G401 (cell line): ENCODE measurements at places on chromosomes 16 and 17.
A peak's percentile ranks its signal among the peaks of the same experiment; 100 is the strongest.

DNA sequence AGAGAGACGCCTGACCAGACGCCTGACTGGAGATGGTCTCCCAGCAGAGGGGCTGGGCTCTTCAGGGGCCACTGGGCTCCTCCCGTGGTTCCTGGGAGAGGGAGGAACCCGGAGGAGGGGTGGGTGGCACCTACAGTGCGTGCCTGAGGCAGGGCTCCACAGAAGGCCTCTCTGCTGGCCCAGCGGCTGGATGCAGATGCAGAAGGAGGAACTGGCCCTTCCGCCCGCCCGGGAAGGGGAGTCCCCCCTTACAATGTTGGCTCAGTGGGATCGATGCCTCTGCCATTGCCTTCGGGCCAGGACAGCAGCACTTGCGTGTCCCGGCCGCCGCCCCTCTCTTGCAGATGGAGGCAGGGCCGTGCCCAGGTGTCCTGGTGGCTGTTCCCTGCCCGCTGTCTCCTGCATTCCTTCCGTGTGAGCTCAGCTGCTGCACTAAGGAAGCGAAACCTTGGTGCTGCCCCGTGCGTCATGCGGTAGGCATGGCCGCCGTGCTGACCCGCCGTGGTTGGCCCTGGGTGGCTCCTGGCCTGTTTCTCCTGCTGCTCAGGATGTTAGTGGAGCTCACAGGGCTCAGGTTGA, 15.1 kb downstream of the BAIAP2 start:
- no peak for DNase-seq

GRCh38 chr17:48472411-48473281, 42.6 kb upstream of the SKAP1 start:
- DNase-seq, result no peak

- DNase-seq, result no peak
These were observed 140.3 kb upstream of the FOXF1 start for GRCh38 chr16:86370062-86370461.

GRCh38 chr16:12202486-12202885, 226.0 kb downstream of the SNX29 start:
- no peak for DNase-seq

GRCh38 chr17:73397856-73398540, 86.2 kb upstream of the CDC42EP4 start:
- no peak for DNase-seq

DNA sequence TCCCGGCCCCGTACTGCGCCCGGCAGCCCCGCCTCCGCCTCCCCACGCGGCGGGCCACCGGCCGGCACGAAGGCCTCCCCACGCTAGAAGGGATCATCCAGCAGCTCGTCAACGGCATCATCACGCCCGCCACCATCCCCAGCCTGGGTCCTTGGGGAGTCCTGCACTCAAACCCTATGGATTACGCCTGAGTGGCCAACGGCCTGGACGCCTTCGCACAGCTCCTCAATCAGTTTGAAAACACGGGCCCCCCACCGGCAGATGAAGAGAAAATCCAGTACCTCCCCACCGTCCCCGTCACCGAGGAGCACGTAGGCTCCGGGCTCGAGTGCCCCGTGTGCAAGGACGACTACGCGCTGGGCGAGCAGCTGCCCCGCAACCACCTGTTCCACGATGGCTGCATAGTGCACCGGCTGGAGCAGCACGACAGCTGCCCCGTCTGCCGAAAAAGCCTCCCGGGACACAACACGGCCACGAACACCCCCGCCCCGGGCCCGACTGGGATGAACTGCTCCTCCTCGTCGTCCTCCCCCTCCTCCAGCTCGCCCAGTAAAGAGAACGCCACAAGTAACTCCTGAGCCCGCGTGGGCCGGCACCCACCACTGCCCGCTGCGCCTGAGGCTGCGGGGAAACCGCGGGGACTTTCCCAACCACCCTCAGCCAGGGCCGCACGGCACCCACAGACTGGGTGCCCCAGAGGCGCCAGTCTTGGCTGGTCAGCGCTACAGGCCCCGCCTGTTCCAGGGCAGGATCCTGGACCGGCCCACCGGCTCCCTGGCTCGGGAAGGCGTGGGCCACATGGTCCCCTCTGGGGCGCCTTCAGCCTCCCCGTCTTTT, 39.0 kb upstream of the AKAP1 start:
- no peak for DNase-seq

DNA sequence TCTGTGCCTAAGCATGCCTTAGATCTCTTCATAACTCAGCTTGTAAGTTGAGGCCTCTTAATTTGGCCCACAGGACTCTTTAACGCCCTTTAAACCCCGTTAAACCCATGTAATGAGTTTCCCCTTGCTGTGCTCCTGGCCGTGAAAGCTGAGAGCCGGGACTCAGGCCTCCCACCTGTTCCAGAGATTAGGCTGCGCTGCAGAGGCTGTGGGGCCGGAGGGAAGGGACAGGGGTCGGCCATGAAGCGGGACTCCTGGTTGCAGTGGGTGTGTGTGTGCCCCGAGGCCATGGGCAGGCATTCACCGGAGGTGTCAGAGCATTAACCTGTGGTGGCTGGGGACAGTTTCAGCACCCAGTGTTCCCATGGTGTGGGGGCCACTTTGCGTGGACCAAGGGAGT, 150.8 kb upstream of the IRX3 start:
- DNase-seq, result no peak

GRCh38 chr16:81509404-81509803, 64.8 kb downstream of the CMIP start:
- DNase-seq, result no peak

GRCh38 chr17:21263376-21263775, 10.2 kb upstream of the NATD1 start:
- DNase-seq, result no peak

- no peak for DNase-seq
These were observed 297.1 kb downstream of the IRF8 start for GRCh38 chr16:86195863-86196630.

DNA sequence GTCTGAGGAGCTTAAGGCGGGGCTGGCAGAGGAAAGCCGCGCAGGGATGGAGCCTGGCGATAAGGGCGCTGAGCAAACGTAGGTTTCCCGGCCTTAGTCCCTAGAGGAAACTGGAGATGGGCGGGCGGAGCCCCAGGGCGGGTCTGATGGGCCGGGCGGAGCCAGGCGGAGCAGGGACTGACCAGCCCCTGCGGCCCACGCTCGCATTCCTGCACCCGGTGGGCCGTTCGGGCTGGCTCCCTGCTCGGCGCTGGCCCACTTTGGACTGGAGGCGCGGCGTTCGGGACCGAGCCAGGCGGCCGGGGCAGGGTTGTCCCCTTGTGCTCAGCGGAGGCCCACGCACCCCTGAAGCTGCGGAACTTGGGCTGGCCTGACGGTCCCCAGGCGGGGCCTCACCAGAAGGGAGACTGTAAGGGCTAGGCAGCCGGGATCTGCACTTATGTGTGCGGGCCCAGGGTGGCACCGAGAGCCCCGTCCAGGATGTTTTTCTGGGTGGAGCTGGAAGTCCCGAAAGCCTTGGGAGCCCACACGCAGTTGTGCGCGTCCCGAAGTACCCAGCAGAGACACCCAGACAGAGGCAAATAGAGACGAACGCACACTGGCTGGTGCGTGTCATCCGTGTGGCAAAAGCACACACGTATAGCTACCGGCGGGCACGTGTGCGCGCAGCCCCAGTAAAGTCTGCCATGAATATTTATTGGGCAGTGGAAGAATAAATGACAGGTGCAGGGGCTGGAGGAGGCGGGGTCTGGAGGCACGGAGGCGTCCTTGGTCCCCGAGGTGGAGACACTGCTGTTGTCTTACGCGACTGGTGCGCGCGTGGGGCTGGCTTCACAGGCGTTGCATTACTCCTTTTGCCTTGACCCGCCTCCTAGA, 1.4 kb downstream of the PYDC1 start:
- DNase-seq, result peak; percentile 90

DNA sequence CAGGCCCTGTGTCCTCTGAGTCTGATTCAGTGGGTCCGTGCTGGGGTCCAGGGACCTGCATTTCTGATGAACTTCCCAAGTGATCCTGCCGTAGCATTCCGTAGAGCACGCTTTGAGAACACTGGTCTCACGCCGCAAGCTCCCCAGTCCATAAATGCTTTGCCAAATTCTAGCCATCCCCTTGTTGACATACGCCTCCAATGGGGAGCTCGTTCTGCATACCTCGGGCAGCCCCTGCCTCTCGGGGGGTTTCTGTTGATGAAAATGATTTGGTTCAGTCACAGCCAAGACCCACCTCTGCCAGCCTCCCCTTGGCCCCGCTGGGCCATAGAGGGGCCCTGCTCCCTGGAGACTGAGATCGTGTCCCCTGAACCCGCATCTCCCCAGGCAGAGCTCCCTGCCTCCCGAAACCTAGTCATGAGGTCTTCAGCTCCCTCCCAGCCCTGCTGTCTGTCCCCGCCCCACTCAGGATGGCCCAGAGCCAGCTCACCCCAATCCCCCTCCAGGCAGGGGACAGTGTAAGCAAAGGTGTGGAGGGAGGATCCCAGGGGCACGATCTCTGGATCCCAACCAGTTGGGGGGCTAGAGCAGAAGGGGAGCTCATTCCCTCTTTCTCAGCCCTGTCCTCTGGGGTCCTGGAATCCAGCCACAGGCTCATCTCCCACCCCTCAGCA, 16.2 kb upstream of the SPNS2 start:
- DNase-seq, result no peak

- DNase-seq, result no peak
These were observed 45.0 kb downstream of the RHOT1 start for GRCh38 chr17:32187271-32187670.

DNA sequence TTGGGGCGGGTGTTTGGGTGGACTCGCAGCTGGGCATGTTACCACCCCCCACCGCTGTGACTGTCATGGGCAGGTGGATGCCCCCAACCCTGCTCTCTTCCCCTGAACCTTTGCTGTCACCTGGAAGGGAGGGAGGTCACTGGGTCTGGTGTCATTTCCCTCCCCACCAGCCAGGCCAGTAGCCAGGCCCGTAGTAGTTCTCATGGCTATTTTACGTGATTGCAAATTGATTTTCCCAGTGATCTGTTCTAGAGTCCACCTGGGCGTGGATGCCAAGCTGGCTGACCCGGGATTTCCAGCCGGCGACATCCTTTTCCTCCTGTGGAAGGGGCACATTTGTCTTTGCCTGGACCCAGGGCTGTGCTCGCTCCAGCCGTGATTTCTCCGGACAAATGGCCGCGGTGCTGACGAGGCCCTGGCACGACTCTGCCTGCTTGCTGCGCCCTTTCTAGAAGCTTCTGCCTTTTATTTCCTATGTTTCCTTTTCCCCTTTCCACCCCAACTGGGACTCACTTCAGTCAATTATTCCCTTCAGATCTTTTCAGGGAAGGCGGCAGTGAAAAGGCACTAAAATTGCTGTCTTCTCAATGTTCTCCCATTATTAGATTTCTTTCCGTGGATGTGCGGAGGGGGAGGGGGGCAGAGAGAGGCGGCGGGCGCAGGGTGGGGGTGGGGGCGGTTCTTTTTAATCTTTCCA, 226.9 kb upstream of the CIBAR2 start:
- no peak for DNase-seq

DNA sequence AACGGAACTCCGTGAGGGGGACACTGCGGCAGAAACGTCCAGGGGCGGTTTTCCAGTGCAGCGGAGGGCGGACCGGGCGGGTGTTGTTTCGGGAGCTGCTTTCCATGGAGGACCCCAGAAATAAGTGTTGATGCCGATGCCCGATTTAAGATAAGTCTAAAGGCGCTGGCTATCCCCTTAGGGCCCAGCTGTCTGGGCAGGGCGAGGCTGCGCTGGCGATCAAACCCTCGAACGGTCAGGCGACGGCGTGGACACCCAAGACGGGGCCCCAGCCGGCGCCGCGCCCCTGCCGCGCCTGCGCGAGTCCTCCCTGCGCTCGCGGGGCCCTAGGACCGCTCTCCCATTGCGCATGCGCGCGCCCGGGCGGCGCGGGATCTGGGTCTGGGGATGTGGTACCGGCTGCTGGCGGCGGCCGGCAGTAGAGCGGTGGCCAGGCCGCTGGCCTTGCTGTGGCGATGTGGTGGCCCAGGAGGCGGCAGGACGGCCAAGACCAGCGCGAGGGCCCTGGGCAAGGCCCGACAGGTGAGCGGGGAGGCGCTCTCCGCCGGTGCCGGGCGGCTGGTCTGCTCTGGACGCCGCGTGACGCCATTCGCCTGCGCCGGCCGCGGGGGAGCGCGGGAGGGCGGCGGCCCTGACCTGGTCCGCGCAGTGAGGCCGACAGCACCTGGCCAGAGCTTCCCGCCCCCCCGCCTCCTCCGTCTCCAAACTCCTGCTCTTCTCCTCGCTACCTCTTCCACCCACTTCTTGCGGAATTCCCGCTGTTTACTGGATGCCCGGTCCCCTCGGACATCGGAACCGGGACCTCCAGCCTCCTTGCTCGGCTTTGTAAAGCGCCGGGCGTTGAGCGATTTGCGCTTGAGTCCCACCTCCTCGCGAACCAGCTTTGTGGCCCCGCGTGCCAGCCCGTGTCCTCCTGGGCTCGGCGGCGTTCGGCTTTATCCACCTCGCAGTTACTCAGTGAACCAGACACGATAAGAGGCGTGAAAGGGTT, 24.0 kb downstream of the DEF8 start:
- DNase-seq, result peak; percentile 88

DNA sequence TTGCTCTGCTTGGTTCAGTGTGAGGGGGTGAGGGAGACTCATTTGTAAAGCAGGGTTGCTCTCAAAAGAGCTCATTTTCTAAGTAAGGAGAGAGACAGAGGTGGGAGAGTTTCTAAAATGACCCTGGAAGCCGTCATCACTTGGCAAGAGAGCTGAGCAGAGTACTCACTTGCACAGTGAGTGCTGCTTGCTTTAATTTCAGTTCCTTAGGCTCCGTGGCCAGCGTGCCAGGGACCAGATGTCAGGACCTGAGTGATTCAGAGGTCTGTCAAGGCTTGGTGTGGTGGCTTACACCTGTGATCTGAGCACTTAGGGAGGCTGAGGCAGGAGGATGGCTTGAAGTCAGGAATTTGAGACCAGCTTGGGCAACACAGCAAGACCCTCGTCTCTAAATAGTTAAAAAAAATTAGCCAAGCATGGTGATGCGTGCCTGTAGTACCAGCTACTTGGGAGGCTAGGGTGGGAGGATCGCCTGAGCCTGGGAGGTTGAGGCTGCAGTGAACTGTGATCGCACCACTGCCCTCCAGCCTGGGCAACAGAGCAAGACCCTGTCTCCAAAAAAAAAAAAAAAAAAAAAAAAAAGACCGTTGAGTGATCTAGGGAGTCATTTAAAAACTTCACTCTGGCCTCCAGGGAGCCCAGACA, 10.7 kb downstream of the ZNF205 start:
- DNase-seq, result no peak

DNA sequence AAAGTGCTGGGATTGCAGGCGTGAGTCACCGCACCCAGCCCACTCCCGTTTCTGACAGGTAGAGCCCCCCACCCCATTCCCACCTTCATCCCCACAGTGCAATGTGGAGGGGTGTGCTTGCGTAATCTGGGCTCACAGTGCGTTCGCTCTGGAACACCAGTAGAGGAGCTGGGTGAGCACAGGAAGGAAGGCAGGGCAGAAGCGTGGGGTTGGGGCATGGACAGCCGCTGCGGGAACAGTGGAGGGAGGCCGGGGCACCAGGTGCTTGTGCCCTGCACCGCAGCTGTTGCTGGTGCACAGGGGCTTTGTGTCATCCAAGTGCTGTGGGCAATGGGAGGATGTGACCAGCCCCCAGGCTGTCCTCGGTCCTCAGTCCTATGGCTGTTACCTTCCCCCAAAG, 24.7 kb downstream of the KDM8 start:
- DNase-seq, result no peak

DNA sequence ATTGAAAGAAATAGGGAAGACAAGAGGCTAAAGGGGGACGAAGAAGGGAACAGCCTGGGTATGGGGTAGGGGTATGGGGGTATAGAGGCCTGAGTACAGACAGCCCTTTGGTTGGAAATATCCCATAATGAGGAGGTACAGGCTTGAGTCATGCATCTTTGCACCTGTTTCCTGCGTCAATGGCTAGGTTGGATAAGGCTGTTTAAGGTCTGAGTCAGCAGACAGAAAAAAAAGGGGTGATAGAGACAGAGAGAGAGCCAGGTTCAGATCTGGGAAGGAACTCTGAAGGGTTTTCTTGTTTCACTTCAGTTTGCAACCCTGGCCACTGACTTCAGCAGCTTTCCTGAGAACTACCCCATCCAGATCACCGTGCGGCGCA, 8.5 kb downstream of the FNDC8 start:
- no peak for DNase-seq
